Bronchial smooth muscle cell (primary cell): ENCODE measurements at places on chromosomes 16 and 17. TPM values are rescaled to one million over a fixed set of nuclear protein-coding genes. Genes with fewer than 3 reads are reported as not detected.

MT1M gene
- total RNA-seq = 2.8 and 3.9 TPM in 2 replicates

NOG gene
- under 0.01 TPM in 1 of 2 replicates, not detected in the other for total RNA-seq

MYH2 gene
- total RNA-seq = not detected in 2 replicates

JUP gene
- total RNA-seq = 3.0 and 9.5 TPM in 2 replicates

CRHR1 gene
- total RNA-seq = not detected in 2 replicates

ACD gene
- total RNA-seq = 9.9 and 10.6 TPM in 2 replicates

RUNDC3A gene
- 0.17 and 0.32 TPM in 2 replicates for total RNA-seq

CCDC144A gene
- 1.7 and 7.9 TPM in 2 replicates for total RNA-seq

TM4SF5 gene
- total RNA-seq = not detected in 2 replicates

BLMH gene
- 29.2 and 31.1 TPM in 2 replicates for total RNA-seq

MARCHF10 gene
- under 0.01 TPM in 1 of 2 replicates, not detected in the other for total RNA-seq

DLX3 gene
- not detected in 2 replicates for total RNA-seq
